ENCODE measurements at places on chromosomes 13 and 19. TPM values are rescaled to one million over a fixed set of nuclear protein-coding genes. Genes with fewer than 3 reads are reported as not detected.

Gene LILRB4
- 14.4 TPM for total RNA-seq

Gene OR4F17
- not detected for total RNA-seq

DNA sequence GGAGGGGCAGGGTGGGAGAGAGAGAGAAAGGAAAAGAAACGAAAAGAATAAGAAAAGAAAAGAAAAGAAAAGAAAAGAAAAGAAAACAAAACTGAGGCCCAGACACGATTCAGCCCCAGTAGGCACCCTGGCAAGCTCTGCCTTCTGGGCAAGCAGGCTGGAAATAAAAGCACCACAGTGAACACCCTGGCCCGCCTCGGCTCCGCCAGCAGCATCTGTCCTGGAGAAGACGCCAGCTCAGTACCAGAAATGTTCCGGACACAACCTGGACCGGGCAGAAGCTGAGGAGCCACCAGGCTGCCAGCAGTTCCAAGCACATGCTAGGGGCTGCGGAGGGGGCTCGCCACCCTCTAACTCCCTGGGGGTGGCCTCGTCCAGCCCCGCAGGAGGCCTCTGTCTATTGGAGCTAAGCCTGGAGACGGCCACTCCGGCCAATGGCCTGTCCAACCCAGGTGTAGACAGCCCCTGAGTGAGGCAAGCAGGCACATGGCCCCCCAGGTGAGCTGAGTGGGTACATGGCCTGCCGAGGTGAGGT is 11.4 kb upstream of the CPAMD8 start:
- no peaks in the 10 kb centered on the region for H3K27me3 ChIP-seq
- no peak overlapping the region for H3K27ac ChIP-seq
- no peak overlapping the region for H3K4me3 ChIP-seq
- no peaks in the 10 kb centered on the region for H3K36me3 ChIP-seq
- no peak for DNase-seq

DNA sequence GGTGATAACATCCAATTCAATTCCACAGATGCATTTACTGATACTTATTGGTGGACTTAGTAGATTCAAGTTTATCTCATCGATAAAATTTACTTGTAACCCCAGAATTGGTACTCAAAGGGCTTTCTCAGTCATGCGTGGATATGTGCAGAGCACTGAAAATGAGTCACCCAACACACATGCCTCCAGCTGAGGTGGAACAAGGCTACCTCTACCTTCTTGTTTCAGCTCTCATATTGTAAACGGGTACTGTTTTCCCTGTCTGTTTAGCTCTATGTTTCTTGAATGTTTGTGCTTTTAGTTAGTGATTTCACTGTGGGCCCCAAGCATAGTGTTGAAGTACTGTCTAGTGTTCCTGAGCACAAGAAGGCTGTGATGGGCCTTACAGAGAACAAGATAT is 1.5 kb downstream of the LRRC63 start:
- no peaks in the 10 kb centered on the region for H3K36me3 ChIP-seq
- H3K4me3 ChIP-seq, result no peak overlapping the region
- no peaks in the 10 kb centered on the region for H3K27me3 ChIP-seq
- no peak for DNase-seq
- H3K4me1 ChIP-seq, result peaks cover 6% of the 10 kb centered on the region
- H3K27ac ChIP-seq, result no peak overlapping the region

GRCh38 chr13:84352946-84353345 is 470.7 kb upstream of the SLITRK1 start:
- no peaks in the 10 kb centered on the region for H3K27me3 ChIP-seq
- H3K36me3 ChIP-seq, result no peaks in the 10 kb centered on the region
- no peak for DNase-seq
- no peak overlapping the region for H3K27ac ChIP-seq
- no peak overlapping the region for H3K4me3 ChIP-seq

All from upper lobe of left lung (tissue), 6 donors.